Left ventricle myocardium superior (tissue), 1 donor: ENCODE measurements at places on chromosomes 5 and 9. TPM values are rescaled to one million over a fixed set of nuclear protein-coding genes. Genes with fewer than 3 reads are reported as not detected.

The CCDC171 gene
- total RNA-seq = 1.7 TPM

The SLIT3 gene
- total RNA-seq = 8.4 TPM

The HK3 gene
- 3.7 TPM for total RNA-seq

- no peak for DNase-seq
Measured at GRCh38 chr5:15547261-15547839, 47.4 kb downstream of the FBXL7 start.

GRCh38 chr5:139671096-139671841 is 23.1 kb downstream of the CXXC5 start:
- DNase-seq = peak; percentile 70

GRCh38 chr9:16010221-16010620 is 457.4 kb downstream of the CCDC171 start:
- DNase-seq = no peak

DNA sequence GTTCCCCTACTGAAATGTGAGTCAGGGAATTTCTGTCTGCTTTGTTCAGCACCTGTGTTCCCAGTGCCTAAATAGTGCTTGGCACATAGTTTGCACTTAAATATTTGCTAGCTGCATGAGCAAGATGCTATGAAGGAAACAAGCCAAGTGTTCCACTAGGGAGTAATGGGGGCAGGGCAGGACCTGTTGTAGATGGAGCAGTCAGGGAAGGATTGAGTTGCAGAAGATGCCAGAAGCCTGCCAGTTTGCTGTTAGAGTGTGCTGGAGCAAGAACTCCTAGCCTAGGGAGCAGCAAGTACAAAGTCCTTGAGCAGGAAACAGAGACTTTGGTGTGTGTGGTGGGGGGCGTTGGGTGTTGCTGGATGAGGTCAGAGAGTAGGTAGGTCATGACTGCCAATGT is 87.5 kb downstream of the DAB2IP start:
- no peak for DNase-seq

DNA sequence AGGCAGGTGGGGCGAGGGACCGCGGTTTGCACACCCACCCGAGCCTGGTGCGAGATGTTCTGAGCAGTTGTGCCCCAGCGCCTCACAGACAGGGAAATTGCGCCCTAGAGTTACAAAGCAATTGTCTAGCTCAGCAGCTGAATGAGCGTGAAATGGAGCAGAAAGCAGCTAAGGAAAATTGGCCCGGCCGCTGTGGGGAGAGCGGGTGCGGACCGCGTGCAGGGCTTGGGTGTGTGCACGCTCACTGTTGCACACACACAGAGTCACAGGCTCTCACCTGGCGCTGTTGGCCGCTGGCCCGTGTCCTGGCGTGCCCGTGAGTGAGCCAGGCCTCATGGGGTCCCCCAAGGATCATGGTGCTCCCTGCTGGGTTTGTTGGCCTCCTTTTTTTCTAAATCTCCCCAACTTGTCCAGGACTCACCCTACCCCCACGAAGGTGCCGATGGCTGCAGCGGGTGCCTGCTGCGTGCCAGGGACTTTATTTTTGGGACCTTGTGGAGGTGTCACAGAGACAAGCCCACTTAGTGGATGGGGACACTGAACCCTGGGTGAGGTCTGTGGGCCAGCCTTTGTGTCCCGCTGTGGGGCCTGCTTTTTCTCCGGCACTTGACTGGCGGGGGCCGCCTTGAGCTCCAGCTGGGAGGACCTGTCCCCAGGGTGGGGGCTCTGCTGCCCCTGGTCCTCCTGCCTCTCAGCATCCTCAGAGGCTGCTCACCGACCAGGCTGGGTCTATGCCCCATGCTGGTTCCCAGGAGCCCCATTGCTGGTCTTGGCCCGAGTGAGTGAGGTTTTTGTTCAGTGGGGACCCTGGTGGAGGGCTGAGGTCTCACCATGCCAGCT is 5.2 kb downstream of the RXRA start:
- peak; percentile 53 for DNase-seq
